NCI-H1105 (cell line): ENCODE measurements at places on chromosomes 16 and 17.
A peak's percentile ranks its signal among the peaks of the same experiment; 100 is the strongest.

- DNase-seq, result no peak
Measured at GRCh38 chr17:61390479-61390791, 9.2 kb upstream of the TBX2 start.

- peak; percentile 42 for DNase-seq
Measured at GRCh38 chr17:57946798-57947358, 8.3 kb downstream of the CUEDC1 start.

DNA sequence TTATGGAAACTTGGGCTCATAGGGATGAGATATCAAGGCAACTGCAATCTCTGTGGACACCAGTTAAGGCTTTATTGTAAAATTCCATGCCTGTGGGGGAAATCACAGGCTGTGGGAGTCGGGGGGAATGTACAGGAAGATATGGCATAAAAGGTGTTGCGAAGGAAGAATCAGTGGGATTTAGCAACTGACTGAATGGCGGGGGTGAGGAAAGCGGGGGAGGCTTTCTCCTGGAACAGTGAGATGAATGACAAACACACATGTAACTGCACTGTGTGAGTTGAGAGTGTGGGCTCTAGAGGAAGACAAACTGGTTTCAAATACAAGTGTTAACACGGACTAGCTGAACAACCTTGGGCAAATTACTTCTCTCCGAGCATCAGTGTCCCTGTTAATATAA lies 143.7 kb downstream of the PRKCB start:
- DNase-seq, result no peak

DNA sequence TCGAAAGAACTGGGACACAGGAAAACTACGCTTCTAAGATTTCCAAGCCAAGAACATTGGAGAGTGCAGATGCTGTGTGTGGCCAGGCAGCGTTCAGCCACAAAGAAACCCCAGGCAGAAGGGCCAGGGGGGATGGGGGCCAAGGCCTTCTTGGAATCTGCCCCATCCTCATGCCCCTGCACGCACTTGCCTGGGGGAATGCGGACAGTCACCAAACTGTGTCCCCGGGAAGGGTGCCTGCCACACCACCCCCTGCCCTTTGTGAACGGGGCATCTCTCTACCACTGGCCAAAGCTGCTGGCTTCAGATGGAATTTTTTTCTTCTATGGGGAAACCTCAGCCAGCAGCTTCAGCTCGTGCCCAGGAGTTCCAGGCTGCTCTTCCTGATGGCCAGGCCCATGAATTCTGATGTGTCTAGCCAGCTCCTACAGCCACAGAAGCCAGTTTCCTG lies 32.0 kb upstream of the DNAH17 start:
- no peak for DNase-seq

DNA sequence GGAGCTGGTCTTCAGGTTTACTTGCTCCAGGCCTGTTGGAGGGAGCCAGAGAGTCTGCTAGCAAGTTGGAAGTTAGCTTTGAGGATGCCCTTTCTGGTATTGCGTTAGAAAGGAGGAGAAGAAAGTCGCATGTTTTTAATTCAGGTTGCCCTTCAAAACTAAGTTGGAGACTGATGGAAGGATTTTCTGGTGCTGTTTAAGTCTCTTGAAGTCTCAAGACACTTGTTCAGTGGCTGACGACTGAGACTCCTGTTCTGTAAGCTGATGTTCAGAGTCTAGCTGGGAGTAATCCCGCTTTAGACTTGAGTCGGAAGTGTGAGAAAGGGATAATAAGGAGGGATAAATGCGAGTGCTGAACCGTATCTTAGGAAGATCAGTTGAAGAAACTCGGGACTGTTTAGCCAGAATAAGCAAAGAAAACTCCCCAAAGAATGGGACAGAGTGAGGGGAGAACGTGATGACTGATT lies 740 bp downstream of the AATF start:
- DNase-seq, result no peak

GRCh38 chr16:29876594-29877249 lies 13.7 kb upstream of the CDIPT start:
- DNase-seq, result no peak

DNA sequence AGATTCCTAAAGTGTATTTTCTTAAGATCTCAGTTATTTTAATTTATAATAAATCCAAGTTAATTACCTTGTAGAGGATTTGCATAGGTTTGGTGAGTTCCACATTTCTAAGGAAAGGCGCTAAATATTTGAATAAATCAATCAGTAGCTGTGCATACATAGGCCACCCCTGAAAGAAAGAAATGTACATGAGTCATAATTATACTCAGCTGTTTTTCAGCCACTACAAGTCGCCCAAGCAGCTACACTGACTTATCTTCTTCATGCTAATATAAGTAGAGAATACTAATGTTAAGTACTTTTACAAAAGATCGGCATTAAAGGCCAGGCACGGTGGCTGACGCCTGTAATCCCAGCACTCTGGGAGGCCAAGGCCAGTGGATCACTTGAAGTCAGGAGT lies 14.9 kb downstream of the SETD6 start:
- DNase-seq, result no peak

GRCh38 chr17:81288715-81289114 lies 6.4 kb downstream of the SLC38A10 start:
- no peak for DNase-seq

- no peak for DNase-seq
Measured at GRCh38 chr17:51797150-51797549, 361.4 kb downstream of the CA10 start.

GRCh38 chr16:10525214-10525825 lies 55.1 kb downstream of the EMP2 start:
- DNase-seq, result no peak

GRCh38 chr17:6461792-6462524 lies 17.7 kb downstream of the PIMREG start:
- no peak for DNase-seq
